GM12892 (cell line): ENCODE measurements at places on chromosomes 16 and 17.

- no peak for DNase-seq
Measured at GRCh38 chr17:39054111-39054645, 87.0 kb upstream of the FBXO47 start.

GRCh38 chr17:49362723-49363117 lies 670 bp upstream of the ZNF652 start:
- no peak for DNase-seq

DNA sequence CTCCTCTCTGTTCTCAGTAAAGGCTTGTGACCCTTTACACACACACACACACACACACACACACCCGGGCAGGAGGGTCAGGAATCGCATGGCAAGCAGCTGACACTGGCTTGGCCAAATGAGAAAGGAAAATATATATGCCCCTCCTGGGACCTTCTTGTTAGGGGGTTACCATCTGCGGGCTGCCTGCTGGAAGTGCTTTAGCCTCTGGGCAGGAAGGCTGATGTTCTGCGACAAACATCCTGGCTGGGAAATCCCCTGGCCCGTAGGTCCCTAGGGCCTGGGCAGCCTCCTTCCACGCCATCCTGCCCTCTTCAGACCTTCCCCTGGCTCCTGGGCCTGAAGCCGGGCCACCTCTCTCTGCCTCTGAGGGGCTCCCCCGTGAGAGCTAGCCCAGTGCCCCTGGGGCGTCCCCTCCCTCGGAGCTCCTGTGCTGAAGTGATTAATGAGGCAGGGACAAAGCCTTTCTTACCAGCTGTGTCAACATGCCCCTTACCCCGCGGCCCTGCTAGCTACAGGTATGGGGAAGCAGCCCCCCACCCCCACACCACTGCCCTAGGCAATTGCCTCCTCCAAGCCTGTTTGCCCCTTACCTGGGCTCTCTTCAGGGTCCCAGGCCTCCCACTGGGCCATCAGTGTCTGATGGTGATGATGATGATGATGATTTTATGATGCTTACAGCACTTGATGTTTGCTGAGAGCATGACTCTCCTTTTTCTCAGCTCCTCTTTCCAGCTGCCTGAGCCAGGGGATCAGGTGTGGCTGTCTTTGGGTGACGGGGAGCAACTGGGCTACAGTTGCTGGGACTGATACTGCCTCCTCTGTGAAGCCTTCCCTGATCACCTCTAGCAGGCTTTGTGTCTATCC lies 32.8 kb upstream of the ETV4 start:
- DNase-seq, result peak; percentile 43

GRCh38 chr16:1155353-1156054 lies 2.6 kb downstream of the CACNA1H start:
- no peak for DNase-seq

GRCh38 chr17:21042458-21043295 lies at the start of gene USP22:
Gene USP22 (minus strand): TSS chr17:21043011. CDS start chr17:21042835, 176 bp downstream.
- peak; percentile 79 for DNase-seq

DNA sequence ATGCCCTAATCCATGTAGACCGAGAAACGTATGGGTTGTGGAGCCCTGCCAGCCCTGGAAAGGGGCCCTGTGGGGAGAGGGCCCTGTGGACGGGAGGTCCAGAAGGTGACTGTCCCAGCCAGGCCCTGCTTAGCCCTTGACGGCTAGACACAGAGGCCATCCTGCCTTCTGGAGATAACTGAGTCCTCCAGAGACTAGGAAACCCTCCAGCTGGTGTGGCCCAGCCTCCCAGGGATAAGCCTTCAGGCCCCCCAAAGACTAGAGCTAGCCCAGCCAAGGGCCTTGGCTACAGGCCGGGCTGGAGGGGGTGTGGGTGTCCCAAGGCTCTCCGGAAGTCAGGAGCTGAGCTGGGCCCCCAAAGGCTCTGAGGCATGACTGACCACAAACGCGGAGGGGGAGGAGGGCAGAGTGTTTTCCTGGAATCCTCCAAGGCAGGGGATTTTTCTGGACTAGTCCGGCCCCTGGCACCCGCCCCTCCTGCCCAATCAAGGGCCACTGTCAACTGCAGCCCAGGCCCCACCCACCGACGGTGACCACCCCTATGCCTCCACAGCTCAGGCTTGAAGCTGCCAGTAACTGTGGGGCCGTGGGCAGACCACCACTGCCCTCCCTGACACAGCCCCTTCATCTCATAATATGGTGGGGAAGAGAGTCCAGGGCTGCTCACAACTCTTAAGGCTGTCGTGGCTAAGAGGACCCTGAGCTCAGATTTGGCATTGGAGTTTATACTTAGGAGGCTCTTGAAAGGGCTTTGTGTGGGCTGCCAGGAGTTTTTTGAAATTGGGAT lies 885 bp upstream of the VASN start:
- no peak for DNase-seq

DNA sequence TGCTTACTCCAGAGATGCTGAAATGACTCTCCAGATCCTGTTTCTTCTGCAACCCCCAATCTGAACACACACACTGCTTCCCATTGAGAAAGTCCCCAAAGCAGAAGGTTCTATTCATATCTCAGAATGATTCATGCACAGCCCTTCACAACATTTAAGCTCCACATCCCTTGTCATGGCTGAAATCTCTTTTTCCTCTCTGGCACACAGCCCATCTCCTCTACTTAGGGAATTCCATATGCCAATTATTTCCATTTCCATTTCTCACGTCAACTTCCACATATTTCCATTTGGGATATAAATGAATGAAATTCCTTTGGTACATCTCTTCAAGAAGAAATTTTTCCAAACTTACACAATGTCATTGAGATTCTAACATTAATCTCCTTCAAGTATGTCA lies 119.6 kb downstream of the CDH11 start:
- no peak for DNase-seq

GRCh38 chr16:25897702-25898101 lies 205.9 kb downstream of the HS3ST4 start:
- DNase-seq, result no peak

DNA sequence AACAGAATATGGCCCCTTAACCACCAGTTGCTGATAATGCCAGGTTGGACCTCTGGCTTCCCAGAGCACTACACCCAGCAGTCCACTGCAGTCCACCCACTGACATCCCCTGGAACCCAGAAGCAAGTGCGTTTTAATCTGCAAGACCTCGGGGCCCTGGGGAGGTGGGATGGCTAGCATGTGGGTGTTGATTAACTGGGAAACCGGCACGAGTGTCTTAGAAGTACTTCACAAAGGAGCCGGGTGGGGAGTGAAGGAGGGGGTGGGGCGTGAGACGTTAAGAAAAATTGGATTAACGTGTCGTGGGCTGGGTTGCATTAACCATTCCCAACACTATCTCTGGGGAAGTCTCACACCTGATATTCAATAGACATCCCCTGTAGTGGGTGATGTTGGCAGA lies 6.1 kb upstream of the HIC1 start:
- no peak for DNase-seq

GRCh38 chr16:51156807-51157200 lies 5.7 kb upstream of the SALL1 start:
- no peak for DNase-seq

DNA sequence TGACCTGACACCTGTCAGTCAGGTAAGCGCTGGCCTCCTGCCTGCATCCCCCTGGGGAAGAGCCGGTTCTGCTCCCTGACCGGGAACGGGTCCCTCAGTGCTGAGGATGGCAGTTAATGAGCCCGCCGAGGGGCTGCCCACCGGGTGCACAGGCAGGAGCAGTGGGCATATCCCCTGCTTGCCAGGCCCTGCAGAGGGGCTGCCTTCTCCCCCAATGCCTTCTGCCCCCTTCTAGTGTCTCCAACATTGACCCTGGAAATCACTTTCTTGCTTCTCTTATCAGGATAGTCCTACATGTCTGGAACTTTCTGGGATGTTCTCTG lies 388.5 kb downstream of the SEC14L1 start:
- DNase-seq, result no peak

- no peak for DNase-seq
Measured at GRCh38 chr17:37447641-37448040, 41.0 kb downstream of the TADA2A start.

- no peak for DNase-seq
Measured at GRCh38 chr17:51004249-51004648, 116.4 kb downstream of the SPAG9 start.

DNA sequence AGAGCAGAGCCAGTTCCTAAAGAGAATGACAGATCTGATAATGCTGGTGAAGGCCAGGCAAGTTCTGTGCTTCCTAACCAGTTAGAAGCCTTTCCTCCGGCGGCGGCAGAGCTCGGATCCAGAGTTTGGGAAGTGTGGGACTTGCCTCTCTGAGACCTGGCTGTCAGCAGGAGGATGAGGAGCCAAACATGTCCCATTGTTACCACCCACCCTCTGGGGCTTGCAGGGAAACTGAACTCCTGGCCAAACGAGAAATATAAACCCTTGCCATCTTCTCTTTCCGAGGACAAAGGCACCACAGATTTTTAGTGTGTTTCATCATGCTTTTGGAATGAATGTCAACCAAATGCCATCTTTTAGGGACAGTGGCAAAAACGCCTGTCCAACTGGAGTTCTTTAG lies 80.2 kb upstream of the SMURF2 start:
- no peak for DNase-seq

- DNase-seq, result peak; percentile 86
Measured at GRCh38 chr16:88769617-88770460, 15.2 kb downstream of the PIEZO1 start.

DNA sequence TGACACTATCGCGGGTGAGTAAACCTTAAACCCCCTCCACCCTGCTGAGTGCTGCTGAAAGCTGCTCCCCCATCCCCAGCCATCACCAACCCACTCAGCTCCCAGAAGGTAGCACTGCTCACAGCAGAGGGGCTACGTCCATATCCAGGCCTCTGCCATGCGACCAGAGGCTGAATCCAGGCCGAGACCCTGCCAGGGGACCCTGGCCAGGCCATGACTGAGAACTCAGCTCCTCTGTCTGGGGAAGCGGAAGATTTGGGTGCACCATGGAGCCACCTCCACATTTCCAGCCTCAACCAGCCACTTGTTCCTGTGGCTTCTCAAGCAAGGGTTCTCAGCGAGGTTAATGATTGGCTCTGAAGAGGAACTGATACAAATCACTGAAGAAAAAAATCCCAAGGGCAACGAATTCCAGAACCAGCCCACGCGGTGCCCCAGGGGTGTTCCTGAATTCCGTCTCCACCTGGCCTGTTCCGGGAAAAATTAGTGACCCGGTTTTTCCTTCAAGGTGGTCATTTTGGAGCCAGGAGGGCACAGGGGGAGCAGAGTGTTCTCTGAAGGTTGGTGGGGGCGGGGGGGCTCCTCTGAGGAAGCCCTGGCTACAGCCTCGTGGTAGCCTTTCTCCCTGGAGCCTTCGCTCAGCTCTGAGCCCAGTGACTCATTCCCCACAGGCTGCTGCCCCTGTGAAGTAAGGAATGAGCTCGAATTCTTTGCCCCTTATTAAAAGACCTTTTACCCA lies 9.3 kb upstream of the SLC16A5 start:
- peak; percentile 23 for DNase-seq

DNA sequence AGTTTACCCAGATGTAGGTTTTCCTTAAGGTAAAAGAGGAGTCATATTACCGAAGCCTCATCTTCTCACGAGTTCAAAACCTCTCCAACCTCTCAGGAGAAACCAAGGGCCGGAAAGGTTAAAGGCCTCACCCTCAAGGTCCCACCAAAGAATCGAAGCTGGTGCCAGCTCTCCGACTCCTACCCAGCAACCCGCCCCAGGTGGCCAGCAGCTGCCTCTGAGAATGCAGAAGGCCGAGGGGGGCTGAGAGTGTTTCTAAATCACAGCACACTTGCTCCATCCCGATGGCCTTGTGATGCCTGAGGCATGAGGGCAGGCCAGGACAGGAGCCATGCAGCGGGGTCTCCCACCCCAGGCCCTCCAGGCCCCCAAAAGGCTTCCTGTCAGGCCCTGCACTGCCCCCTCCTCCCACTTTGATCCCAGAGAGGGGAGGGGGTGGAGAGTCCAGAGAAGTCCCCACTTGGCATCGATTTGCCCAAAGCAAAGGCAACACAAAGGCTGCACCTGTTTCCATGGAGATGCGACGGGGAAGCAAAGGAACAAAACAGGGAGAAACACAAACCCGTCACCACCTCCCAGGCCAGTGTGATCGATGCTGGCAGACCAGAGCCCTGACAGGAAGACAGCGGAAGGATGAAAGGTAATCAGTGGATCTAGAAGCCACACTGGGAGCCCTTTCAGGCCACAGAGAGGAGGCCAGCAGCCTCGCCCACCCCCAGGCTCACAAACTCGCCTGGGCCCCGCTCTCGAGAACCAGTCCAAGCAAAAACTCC lies 39.0 kb downstream of the CUEDC1 start:
- DNase-seq, result no peak

DNA sequence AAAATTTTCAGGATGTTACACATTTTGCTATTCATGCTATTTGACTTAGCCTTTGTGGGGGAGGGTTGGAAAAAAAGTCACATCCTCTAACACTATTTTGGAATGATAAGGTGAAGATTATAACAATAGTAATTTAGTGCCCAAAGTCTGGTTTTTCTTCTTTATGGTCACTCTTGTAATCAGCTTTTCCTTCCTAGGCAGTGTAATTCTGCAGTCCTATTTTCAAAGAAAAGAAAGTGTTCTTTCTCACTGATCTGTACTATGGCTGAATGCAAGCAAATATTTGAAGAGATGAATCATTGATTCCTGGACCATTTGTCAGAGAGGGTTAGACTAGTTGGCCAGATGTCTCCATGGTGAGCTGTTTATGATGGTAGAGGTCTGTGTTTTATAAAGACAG lies 8.4 kb downstream of the RSPRY1 start:
- no peak for DNase-seq

GRCh38 chr17:75020331-75021110 lies 8.1 kb downstream of the MRPL58 start:
- DNase-seq, result no peak

- DNase-seq, result no peak
Measured at GRCh38 chr17:7903154-7904103, 12.7 kb downstream of the RNF227 start.

DNA sequence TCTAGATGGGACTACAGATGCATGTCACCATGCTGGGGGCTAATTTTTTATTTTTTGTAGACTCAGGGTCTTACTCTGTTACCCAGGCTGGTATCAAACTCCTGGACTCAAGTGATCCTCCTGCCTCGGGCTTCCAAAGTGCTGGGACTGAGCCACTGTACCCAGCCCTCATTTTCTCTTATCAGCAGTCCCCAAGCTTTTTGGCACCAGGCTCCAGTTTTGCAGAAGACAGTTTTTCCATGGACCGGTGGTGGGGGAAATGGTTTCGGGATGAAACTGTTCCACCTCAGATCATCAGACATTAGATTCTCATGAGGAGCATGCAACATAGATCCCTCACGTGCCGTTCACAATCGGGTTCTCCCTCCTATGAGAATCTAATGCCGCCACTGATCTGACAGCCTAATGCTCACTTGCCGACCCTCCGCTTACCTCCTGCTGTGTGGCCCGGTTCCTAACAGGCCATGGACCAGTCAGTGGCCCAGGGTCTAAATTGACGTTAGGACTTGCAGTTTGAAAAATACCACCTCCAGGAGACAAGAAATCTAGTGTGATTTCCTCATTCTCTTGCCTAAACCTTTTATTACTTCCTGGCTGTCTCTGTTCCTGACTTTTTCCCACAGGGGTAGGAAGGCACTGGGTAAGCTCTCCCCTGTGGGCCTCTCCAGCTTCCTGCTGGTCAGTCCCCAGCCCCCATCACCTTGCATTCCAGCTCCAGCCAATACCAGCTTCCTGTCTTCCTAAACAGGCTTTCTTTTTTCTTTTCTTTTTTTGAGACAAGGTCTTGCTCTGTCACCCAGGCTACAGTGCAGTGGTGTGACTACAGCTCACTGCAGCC lies 9.3 kb upstream of the CNP start:
- DNase-seq, result no peak

GRCh38 chr16:9429646-9430330 lies 338.3 kb downstream of the HAPSTR1 start:
- DNase-seq, result no peak
